ENCODE measurements at places on chromosomes 7 and 10.

DNA sequence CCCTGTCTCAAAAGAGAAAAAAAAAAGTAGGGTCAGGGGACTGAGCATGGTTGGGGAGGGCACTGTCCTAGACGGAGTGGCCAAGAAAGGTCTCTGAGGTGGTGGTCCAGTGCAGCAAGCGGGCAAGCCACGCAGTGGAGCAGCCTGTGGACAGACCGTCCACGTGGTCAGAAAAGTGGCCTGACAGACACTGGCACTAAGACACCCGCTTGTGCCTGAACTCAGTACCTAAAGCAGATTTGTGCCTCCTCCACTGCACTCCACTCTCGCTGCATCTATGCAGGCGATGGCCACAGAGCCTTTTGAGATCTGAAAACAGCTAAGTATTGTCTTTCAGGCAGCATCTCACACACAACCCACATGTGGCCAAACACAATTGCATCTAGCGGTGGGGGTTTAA is 8.8 kb downstream of the ASB10 start:
- no peak for DNase-seq

DNA sequence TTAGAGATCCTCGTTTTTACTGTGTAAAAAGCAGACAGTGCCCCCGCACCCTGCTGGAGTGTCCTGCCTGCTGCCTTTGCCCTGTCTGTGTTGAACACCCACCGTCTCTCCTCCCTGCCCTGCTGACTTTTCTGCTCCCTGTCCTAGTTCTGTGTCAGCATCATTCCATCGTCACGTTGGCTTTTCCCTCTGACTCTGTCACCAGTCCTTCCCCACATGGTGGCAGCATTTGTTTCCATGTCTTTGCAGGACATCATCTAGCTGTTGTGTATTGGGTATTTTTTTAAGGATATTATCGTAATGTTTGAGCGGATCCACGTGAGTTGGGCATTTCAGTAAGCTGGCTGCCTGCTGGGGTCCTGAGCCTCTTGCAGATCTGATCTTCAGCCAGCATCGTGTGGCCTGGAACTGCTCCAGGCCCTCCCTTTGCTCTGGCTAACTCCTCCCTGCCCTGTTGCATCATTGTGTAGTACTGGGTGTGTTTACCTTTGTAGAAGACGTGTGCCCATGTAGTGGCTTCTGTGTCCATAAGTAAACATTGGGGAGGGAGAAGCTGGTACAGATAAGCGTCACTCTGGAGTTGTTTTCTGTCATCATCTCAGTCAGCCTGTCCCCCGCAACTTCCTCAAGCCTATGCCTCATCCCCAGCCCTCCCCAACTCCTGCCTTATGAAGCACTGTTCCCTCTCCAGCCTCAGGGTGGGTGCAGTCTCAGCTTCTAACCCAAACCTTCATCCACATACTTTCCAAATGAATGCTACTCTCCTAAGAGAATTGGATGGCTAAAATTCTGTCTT is 44.3 kb downstream of the TRRAP start:
- DNase-seq = no peak

- no peak for DNase-seq
These were observed 24.6 kb upstream of the ITGA8 start for GRCh38 chr10:15744217-15744865.

- DNase-seq = no peak
These were observed 91.0 kb downstream of the MICALL2 start for GRCh38 chr7:1368184-1368681.

- no peak for DNase-seq
These were observed 18.3 kb downstream of the ATP6V1F start for GRCh38 chr7:128880791-128881457.

- no peak for DNase-seq
These were observed 103.2 kb downstream of the IQUB start for GRCh38 chr7:123431075-123431614.

DNA sequence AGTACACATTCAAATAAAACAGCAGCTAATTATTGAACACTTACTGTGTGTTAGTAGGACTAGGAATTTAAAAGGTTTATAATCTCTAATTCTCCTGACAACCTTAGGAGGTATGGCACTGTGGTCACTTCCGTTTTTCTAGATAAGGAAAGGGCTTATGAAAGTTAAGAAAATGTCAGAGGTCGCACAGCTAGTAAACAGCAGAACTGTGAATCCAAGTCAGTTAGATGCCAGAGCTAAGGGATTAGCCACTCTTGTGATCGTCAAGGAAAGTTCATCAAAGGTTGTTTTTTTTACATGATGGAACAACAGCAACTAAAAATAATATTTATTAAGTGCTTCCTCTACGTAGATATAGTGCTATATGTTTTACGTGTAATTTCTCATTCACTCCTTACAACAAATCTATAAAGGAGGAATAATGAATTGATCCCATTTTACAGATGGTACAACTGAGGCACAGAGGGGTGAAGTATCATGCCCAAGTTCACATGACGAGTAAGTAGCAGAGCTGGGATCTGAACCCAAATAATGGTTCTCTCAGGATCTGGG is 84.9 kb downstream of the NAMPT start:
- no peak for DNase-seq

GRCh38 chr10:63247771-63248170 is 114.6 kb downstream of the NRBF2 start:
- no peak for DNase-seq

DNA sequence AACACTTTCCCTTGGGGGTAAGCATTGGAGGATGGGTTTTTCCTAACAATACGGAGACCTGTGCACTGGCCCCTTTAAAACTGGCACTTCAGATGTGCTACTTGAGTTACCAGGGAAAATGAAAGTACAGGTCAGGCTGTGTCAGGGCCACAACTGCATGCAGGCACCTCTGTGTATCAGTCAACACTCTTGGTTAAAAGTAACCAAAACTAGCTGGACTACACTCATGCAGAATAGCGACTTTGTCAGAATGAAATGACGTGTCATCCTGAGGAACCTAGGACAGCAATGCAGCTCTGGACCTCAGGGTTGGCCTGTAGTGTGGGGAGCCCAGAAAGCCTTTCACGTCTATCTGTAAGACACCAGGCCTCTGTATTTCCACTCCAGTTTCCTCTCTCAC is 33.8 kb upstream of the SMKR1 start:
- DNase-seq = no peak

DNA sequence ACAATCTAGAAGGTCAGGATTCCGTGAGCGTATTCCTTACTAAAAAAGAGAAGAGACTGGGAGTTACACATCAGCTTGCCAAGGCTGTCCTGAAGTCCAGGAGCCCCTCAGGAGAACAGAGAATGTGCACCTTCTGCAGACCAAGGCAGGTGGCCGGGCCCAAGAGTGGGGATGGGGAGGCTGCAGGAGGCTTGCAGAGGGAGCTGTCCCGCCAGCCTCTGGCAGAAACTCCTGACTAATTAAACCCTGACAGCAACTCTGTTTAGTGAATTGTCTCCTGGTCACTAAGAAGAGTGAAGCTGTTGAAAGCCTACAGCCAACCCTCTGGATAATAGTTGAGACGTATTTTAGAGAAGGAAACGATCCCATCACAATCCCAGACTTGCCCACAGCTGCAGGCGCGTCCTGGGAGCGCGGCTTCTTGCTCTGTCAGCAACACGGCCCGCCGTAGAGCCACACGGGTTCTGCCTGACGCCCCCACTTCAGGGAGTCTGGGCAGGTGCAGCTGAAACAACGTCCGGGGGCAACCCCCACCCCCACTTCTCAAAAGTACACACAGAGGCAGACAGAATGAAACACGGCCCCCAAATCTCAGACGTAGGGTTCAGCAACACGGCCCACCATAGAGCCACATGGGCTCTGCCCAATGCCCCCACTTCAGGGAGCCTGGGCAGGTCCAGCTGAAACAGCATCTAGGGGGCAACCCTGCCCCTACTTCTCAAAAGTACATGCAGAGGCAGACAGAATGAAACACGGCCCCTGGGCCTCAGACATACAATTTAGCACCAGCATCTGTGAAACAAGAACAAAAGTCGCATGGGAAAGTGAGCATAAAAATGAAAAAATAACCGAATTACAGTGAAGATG is 45.2 kb downstream of the DIP2C start:
- no peak for DNase-seq

DNA sequence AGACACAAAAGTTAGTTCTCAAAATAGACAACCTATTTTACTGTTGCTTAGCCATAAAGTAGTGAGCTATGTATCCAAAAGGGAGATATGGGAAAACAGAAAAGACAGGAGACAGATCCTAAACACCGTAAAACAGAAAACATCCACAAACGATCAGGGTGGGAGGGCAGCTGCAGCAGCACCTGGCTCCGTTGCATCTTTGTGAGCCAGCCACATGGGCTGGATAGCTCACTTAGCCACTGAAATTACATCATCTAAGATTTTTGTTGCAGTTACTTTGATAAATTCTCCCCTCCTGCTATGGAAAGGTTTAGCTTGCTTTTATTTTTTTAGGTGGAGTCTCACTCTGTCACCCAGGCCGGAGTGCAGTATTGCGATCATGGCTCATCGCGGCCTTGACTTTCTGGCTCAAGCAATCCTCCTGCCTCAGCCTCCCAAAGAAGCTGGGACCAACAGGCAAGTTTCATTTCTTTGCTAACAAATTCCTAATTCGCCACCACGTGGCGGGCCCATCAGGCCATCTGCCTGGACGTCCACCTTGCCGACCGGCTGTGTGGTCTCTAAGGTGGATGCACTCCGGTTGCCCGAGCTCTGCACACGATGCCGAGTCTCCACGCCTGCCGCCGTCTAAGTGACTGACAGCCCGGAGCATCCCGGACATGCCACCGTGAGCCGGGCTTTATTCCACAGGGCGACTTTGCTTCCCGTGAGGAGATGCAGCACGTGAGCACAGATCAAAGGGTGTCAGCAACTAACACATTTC is 159.8 kb downstream of the DIP2C start:
- DNase-seq = no peak

DNA sequence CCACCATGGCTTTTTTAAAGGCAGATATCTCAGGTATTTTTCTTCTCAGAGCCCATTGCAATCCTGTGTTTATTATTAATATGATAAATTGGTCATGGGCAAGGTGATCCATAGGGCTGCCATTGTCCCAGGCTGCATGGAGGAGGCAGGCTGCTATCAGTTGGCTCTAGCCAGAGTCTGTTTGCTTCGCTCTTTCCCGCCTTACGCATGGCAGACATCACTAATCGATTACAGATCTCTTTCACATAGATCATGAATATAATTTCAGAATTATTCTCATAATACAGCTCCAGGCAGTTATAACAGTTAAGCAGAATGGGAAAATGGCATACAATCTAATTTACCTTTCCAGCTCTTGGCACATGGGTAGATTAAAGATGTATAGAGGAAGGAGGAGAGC is 30.4 kb upstream of the HABP2 start:
- no peak for DNase-seq

DNA sequence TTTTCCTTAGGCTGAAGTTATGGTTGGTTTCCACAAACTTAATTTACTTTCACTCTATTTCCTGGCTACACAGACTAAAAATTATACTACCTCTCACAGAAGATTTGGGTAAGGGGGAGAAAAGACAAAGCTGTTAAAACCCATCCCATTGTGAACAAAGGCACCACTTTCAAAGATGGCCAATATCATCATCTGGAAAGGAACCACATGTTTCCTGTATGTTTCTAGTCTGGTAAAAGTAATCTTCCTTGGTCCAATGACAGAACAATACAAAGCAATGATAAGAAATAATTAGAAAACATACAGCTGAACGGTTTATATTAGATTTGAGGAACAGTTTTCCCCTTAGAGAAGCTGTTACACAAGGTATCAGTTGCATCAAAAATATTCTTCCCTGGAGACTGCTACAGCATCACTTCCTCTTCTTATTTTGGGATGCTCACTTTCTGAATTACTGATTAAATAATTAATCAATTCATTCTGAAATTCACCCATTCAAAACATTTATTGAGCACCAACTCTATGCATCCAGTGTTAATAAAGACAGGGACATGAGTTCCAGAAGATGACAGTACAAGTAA is 8.5 kb upstream of the SFR1 start:
- no peak for DNase-seq

- DNase-seq = no peak
These were observed 26.7 kb downstream of the SVIL start for GRCh38 chr10:29608062-29608461.

All from CD4-positive, alpha-beta T cell treated with Interleukin-1 beta for 1 hour (primary cell).